KBM-7 (cell line): ENCODE measurements at places on chromosomes 3 and 15.

GRCh38 chr3:157279237-157279636, 119.3 kb upstream of the CCNL1 start:
- no peak for DNase-seq

DNA sequence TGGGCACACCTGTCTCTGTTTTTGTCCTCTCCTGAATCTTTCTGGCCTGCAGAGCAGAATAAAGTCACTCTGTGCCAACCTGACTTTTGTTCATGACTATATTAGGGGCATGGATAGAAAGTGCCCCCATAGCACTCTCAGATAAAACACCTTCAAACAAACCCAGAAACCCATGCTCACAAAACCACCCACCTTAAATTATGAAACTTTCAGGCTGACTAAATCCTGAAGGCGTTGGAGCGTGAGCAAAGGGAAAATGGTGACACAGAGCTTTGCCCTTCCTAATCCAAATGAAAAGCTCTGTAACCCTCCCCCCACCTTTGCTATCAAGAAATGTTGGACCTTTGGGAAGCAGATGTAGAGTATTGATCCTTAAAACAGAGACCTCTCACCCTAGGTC, 138.9 kb downstream of the IGF1R start:
- DNase-seq = no peak

- no peak for DNase-seq
Measured at GRCh38 chr15:31852933-31853799, 177.1 kb upstream of the CHRNA7 start.

DNA sequence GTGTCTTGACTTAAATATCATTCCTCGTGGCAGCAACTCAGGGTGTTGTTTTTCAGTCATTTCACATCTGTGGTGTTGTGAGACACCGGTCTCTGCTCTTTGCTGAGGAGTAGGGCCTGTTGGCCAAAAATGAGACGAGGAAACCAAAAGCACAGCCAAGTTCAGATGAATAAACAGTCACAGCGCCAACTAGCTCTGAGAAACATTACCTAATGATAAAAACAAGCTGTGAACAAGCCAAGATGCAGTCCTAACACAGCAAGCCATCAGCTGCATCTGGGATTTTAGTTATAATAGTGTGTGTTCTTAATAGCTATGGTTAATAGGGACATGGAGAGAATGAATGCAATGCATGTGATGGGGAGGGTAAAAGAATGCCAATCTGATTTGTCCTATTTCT, 843.4 kb upstream of the DPPA4 start:
- no peak for DNase-seq

GRCh38 chr15:28886431-28887338, 911 bp downstream of the APBA2 start:
- DNase-seq = no peak

DNA sequence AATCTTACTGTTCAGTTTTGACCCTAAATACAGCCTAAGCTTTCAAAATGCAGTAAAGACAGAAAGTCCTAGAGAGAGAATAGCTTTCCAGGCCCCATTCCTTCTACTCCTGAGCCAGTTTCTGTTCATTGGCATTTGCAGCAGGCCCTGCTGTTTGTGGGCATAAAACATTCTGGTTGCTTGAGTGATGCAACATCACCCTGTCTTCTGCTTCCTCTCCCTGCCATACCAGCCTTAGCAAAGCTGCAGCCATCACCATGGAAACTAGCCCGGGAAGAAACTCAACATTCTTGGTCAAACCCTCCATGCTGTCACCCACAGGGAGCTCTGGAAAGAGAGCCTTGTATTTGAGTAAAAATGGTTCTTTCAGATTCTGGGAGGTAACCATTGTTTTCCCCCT, 325.7 kb downstream of the MAGI1 start:
- peak; percentile 7 for DNase-seq

DNA sequence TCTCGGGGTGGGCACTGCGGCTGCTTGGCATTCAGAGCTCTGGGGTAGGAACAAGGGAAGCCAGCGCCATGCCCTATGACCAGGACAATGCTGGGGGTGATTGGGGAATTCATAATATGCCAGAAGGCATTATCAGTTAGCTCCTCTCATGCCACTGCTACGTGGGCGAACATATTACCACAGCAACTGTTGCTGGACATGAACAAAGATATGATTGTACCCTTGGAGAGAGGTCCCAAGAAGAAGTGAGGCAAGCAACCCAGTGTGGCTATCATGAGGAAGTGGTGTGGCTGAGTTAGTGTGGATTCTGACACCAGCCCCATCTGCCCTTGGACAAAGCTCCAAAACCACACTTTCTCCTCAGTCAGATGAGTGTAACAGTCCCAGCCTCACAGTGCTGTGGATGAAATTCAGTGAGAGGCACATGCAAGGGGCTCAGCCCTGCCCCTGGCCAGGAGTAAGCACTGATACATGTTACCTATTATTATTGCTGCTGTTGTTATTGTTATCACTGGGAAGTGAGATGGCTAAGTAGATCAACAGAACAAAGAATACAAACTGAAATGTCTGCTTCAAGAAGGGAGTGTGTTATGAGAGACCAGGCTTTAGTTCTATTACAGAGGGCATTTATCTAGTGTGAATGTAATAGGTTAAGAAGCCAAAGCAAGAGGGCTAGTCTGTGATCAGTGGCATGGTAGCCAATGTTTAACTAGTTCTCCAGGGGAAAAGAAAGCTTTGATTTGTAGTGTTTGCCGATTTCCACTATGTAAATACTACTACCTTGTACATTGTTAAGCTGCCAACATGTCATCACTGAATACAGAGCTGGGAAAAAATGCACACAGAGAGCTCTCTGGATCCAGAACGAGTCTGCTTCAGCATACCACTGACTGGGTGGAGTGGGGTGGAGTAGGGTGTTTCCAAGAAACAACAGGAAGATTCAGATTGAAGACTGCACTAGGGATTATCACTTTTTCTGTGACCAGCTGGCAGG, 222.3 kb upstream of the EIF1B start:
- DNase-seq = no peak

DNA sequence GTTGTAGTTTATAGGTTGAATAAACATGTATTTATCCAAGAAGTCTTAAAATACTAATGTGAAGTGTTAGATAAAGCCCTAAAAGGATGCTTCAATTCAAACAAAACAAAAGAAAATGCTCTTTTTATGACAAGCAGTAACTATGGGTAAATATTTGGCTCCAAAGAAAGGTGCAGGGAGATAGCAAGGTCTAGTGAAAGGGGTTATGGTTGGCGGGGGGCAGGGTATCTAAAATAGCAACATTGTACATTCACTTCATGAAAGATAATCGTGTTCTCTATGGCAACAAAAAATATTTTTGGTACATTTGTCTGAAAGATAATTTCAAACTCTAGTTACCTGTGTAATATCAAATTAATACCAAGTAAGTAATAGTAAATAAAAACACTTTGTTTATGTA, 149.5 kb downstream of the FGF12 start:
- DNase-seq = no peak

GRCh38 chr3:196528639-196529233, 13.6 kb upstream of the SMCO1 start:
- DNase-seq = peak; percentile 92

- no peak for DNase-seq
Measured at GRCh38 chr3:10602769-10603768, 97.7 kb upstream of the ATP2B2 start.

GRCh38 chr3:56862352-56863062, 60.8 kb upstream of the ARHGEF3 start:
- no peak for DNase-seq

DNA sequence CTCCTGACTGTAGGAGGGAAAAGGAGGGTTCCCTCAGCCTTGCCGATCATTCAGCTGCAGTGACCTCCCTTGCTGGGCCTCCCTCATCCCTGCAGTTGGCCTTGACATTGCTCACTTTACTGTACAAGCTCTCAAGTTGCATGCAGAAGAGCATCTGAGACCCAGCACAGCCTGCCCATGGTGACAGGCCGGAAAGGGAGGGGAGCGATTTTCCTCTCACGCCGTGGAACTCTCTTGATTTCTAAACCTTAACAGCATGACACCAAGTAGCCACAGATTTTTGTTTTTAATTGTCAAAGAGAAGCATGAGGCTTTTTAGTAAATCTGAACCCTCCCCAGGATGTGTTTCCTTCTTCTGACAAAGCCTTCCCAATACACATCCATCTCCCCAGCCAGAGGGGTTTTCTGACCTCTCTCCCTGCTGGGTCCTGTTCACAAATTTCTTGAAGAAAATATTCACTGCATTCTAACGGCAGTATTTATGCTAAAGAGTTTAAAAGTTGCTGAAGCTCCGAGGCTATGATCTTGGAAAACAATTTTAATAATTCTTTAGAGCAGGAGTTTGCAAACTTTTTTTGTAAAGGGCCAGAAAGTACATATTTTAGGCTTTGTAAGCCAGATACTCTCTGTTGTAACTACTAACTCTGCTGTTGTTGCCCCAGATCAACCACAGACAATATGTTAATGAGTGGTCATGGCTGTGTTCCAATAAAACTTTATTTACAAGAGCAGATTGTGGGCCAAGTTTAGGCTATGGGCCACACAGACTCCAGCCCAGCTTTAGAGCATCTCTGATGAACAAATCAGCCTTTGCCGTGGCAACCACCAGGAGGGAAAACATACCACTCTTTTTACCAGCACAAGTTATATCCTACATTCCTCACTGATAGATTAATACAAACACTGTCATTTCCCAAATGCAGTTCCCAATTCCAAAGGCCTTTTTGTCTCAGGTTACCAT, 34.8 kb downstream of the LMCD1 start:
- no peak for DNase-seq

GRCh38 chr15:93312891-93313486, 224.0 kb upstream of the RGMA start:
- no peak for DNase-seq

DNA sequence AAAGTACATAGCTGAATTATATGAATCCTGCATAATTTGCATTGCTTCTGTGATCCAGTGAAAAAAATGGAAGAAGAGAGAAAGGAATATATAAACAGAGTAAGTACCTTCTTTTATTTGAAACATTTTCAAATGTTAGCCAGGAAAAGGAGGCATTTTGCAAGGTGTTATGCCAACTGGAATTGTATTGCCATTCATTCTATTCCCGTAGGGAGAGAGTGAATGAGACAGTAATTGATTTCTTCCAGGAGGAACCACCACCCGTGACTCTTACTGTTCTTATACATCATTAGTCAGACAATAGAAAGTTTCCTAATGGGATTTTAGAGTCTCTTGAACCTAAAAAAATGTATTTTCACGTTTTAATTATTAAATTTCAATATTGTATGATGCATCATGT, 324.1 kb upstream of the ALCAM start:
- DNase-seq = no peak

- no peak for DNase-seq
Measured at GRCh38 chr3:159800434-159801155, 188.0 kb upstream of the IL12A start.

DNA sequence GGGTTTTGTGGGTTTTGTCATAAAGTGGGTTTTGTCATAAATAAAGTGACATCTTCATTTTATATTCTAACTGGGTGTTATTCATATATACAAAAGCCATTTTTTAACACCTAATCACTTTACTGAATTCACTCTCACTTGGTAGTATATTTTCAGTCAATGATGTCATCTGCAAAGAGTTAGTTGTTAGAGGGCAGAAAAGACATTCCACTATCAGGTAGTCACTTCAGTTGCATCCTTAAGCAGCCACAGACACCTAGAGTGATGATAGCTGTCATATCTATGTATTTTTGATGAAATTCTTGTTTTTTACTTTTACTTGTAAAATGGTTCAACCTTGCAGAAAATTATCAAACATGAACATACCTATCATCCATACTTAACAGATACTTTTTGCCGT, 89.0 kb downstream of the DHX36 start:
- DNase-seq = no peak

DNA sequence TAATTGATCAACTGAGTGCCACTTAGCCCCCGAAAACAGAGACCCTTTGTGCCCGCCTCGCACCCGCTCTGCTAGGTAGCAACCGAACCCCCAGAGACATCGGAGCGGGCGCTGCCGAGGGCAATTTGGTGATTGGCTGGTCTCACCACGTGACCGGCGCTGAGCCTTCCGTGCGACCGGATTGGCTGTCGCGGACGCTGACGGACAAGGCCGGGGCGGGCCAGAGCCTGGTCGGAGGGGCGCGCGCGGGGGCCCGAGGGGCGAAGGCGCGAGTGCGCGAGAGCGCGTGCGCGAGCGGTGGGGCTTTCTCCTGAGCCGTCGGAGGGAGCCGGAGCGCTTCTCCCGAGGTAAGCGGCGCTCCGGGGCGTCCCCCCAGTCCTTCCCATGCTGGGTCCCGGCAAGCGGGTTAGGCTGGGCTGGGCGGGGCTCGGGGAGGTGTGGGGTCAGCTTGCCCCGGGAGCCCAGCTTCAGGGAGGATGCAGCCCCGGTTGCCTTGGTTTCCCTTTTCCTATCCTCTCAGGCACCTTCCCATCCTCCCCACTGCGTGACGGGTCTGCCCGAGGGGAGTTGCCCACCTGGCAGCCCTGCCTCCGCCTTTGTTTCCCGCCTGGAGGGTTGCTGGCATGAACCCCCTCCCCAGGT, at the start of gene TMEM108:
TSS of gene TMEM108 (plus strand) at position 303 of the 642 bp plus-strand sequence.
- DNase-seq = no peak

- no peak for DNase-seq
Measured at GRCh38 chr3:128320551-128321340, 145.9 kb downstream of the DNAJB8 start.

- peak; percentile 44 for DNase-seq
Measured at GRCh38 chr15:40693904-40694687, 878 bp upstream of the RAD51 start.

DNA sequence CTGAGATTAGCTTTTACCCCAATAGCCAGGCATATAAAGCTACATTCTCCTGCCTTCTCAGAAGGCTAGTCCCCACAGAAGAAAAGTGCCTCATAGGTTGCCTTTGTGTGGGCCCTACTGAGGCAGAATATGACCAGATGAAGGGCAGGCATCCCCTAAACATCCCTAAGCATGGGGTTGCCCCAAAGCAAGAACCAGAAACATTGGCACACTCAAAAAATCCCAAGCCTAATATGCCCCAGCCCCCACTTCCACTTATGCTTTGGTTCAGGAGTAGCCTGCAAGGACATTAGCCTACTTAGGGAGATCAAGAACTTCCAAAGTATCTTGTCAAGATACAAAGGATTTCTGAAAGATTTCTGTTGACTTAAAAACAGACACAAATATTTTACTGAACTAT, 29.7 kb downstream of the WHAMM start:
- DNase-seq = no peak

GRCh38 chr3:86973440-86973839, 17.5 kb downstream of the VGLL3 start:
- DNase-seq = no peak

DNA sequence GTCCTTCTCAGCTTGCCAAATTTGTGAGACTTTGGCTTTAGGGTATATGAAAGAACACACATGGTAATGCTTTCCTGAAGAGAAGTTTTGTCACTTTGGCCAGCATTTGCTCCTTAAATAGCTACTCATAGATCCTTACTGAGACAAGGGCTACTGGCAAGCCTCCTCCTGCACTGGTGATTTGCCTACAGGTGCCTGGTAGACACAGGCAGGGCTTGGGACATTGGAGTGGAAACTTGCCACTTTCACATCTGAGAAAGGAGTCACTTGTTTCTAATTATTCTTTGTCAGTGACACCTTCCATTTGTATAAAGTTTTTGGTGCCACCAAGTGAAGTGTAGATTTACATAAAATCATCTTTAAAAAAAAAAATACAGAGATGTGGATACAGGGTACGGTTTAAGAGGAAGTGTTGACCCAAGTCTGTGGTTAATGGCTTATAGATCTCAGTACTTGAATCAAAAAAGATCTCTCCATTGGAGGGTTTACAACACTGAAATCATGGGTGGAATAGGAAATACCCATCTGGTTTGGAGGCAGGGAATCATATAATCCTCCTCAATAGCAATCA, 132.8 kb upstream of the GADL1 start:
- no peak for DNase-seq
